ENCODE measurements at places on chromosomes 11 and 22. TPM values are rescaled to one million over a fixed set of nuclear protein-coding genes. Genes with fewer than 3 reads are reported as not detected.

- DNase-seq = peak; percentile 72
These were observed 13.9 kb downstream of the OTUB1 start for GRCh38 chr11:64000026-64000739.

- peak; percentile 49 for DNase-seq
These were observed 50.8 kb downstream of the ATG16L2 start for GRCh38 chr11:72864702-72865655.

DNA sequence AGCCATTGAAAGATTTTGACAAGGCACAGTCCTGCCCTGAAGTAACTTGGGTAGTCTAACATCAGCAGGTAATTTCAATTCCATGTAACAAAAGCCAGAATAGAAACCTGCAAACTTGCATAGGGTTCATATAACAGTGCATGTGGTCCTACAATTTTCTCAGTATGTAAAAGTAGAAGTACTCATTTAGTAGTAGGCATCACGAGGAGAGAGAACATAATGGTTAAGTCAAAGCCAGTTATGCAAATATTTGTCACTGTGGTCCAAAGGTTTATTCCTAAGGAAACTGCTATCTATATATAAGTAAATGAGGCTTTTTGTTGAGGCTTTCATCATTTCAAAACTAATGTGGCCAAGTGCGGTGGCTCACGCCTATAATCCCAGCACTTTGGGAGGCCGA, 10.1 kb downstream of the ATP5MG start:
- no peak for DNase-seq

GRCh38 chr11:119935349-119935925, 202.5 kb downstream of the TRIM29 start:
- DNase-seq = no peak

GRCh38 chr11:60873533-60873932, 6.2 kb downstream of the ZP1 start:
- peak; percentile 28 for DNase-seq

The OLFML1 gene
- 6.9 TPM for polyA plus RNA-seq

Measured in right cardiac atrium (tissue), 5 donors.